ENCODE measurements at places on chromosomes 6 and 20. TPM values are rescaled to one million over a fixed set of nuclear protein-coding genes. Genes with fewer than 3 reads are reported as not detected.

DNA sequence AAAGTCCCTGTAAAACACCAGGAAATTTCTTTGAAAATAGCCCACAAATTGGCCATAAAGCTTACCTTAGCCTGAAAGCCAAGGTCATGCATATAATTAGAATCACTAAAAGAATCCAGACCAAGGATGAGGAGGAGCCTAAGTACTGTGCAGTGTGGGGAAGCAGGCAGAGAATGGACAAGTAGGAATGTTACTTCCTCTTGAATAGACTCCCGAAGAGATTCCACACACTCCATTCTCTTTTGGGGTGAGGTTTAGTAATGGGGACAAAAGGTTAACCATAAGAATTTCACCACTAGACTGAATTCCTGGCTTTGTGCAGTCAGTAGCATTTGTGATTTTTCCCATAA, 27.5 kb upstream of the MARCKS start:
- no peak overlapping the region for H3K27ac ChIP-seq
- no peaks in the 10 kb centered on the region for H3K4me1 ChIP-seq
- no peak overlapping the region for H3K4me3 ChIP-seq
- no peak for DNase-seq

STK35 gene
- 13.9 TPM for total RNA-seq

SNPH gene
- total RNA-seq = 3.8 TPM

DNA sequence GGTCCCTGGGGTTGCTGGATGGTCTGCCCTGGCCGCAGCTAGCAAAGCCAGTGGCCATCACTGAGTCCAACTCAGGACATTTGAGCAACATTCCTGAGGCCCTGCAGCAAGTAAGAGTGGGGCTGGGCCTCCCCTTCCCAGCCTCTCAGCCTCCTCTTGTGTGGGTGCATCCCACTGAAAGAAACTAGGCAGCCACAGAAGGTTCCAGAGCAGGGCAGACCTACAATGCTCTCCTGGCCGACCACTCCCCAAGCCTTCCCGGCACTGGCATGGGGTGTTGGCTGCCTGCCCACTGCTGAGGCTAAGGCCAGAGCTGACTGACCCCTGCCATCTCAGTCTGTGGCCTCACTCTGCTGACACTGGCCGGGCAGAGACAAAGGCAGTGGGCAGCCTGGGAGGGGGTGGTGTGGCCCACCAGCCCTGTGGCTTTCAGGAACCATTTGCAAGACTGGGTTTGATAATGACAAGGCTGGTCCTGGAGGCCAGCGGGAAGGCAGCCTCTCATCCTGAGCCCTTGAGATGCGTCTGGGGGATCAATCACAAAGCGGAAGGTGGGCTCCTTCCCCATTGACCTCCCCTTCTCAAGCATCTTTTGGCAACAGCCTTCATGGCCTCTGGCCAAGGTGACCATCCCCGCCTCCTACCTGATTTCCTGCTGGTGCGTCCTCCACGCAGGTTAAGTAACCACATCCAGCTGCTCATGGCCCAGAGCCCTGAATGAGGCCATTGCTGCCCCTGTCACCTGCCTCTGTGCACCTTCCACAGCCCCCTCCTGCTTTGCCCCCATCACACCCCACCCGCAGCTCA, 9.6 kb downstream of the DLGAP4 start:
- no peaks in the 10 kb centered on the region for H3K4me1 ChIP-seq
- H3K27me3 ChIP-seq = peaks cover 26% of the 10 kb centered on the region
- H3K4me3 ChIP-seq = no peak overlapping the region

Measured in lower lobe of right lung (tissue), 2 donors.